Stomach (tissue), 19 donors: ENCODE measurements at places on chromosomes 5 and 9. TPM values are rescaled to one million over a fixed set of nuclear protein-coding genes. Genes with fewer than 3 reads are reported as not detected.

The ERGIC1 gene
- polyA plus RNA-seq: 95.3 TPM

The CCNJL gene
- 2.6 TPM for polyA plus RNA-seq

The LHX3 gene
- not detected for polyA plus RNA-seq

The IRX2 gene
- polyA plus RNA-seq: 8.6 TPM

The SPINK13 gene
- 9.3 TPM for polyA plus RNA-seq

The OSTF1 gene
- polyA plus RNA-seq: 40.0 TPM

The DMRT3 gene
- 0.35 TPM for polyA plus RNA-seq

The ABCA1 gene
- 4.9 TPM for polyA plus RNA-seq

The SLC1A1 gene
- 2.1 TPM for polyA plus RNA-seq

The ANKRD34B gene
- not detected for polyA plus RNA-seq

The CCNI2 gene
- 1.9 TPM for polyA plus RNA-seq

The PTTG1 gene
- 104 TPM for polyA plus RNA-seq

The NR2F1 gene
- polyA plus RNA-seq: 25.7 TPM

The TGFBI gene
- polyA plus RNA-seq: 54.4 TPM

The TICAM2 gene
- 3.5 TPM for polyA plus RNA-seq

The IL7R gene
- polyA plus RNA-seq: 7.5 TPM

The CDH10 gene
- not detected for polyA plus RNA-seq

The FGFR4 gene
- 15.9 TPM for polyA plus RNA-seq

The RNF224 gene
- polyA plus RNA-seq: not detected

The PCA3 gene
- not detected for polyA plus RNA-seq

The SEMA5A gene
- 0.62 TPM for polyA plus RNA-seq

The CFAP77 gene
- polyA plus RNA-seq: not detected
